ENCODE measurements at places on chromosomes 2 and 18. TPM values are rescaled to one million over a fixed set of nuclear protein-coding genes. Genes with fewer than 3 reads are reported as not detected.

DAPL1 gene
- not detected for total RNA-seq

GPAT2 gene
- not detected for total RNA-seq

MC4R gene
- not detected for total RNA-seq

ZNF804A gene
- 4.3 TPM for total RNA-seq

SLC14A1 gene
- total RNA-seq = not detected

CNTNAP5 gene
- total RNA-seq = not detected

MRPS5 gene
- total RNA-seq = 119 TPM
